ENCODE measurements at places on chromosomes 5 and 9.

DNA sequence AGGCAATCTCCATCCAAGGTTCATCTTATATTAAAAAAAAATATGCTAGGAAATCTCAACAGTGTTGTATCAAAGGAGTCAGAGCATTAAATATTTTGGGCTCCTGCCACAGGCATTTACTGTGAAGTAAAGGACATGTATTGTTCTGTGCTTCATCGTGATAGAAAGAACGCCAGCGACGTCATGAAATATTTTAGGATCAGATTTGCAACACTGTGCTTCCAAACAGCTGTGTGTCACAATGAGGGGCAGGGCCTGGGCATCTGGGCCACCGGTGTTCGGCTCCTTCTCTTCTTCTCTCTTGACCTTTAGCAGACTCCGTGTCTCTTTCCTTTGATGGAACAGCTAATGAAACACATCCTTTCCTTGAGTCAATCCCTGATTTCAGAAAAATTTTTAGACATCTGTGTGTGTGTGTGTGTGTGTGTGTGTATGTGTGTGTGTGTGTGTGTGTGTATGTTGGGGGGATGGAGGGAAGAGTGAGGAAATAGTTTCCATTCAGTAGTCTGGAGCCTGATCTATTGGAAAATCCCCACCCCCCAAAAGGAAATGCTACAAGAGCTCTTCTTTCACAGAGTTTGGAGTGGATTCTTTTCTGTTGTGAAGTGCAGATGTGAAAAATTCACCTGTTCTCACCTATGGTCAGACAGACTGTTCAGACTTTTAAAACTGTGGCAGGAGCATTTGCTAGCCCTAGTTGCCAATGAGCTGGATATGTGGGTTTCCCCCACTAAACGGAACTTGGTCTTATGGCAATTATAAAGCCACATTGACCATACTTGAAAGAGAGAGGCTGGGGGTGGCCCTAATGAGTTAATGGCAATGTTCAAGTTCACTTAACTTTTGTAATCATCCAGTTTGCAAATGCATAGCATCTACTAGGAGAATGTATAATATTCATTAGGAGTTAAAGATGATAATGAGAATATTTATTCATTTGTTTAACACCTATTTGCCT, 18.1 kb upstream of the TNC start:
- peak; percentile 92 for DNase-seq

GRCh38 chr5:138711811-138712210, 41.4 kb upstream of the CTNNA1 start:
- no peak for DNase-seq

GRCh38 chr9:126480813-126481212, 132.9 kb upstream of the LMX1B start:
- no peak for DNase-seq

- DNase-seq = no peak
These were observed 19.5 kb downstream of the IL9 start for GRCh38 chr5:135876146-135876545.

DNA sequence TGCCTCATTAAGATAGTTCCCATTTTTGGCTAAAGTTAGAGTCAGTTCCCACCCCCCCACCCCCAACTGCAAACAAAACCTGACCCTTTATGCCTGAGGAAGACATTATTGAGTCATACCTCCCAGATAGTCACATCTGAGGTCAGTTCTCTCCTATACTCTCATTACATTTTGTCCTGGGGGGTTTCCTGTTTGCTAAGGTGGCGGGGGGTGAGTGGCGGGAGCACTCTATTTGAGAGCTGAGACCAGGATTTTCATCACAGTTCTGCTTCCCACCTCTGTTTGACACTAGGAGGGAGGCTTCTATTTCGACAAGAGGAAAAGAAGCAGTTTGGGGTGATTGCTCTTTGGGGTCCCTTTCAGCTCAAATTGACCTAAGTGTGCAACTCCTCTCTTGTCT, 59.4 kb upstream of the ICE1 start:
- no peak for DNase-seq

DNA sequence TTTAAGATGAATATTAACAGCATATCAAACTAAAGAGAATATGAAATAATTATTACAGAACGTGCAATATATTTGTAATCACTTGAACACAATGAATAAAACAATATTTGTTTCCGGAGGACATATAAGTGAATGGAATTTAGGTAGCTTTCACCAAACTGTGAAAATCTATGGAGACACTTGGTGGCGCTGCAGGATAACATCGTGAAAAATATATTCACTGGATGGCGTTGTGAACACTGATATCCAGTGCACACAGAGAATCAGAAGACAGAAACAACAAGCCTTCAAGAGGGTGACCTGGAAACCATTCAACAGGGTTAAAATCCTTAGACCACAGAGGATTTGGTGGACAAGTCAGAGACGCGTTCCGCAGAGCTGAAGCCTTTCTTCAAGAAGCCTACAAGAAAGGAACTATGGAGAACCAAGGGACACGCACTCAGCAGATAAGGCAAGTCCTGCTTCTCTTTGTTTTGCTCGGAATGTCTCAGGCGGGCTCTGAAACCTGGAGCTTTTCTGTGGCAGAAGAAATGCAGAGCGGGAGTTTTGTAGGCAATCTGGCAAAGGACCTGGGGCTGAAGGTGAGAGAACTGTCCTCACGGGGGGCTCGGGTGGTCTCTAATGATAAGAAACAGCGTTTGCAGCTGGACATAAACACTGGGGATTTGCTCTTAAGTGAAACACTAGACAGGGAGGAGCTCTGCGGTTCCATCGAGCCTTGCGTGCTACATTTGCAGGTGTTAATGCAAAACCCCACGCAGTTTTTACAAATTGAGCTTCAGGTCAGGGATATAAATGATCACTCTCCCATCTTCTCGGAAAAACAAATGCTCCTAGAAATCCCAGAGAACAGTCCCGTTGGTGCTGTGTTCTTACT, at the start of gene PCDHB11:
PCDHB11 (plus strand) TSS at position 269 of the 877 bp plus-strand sequence; CDS start at position 417, 148 bp downstream.
- DNase-seq = no peak

All from AG10803 (cell line).